Mammary epithelial cell (primary cell): ENCODE measurements at places on chromosomes 13 and 19. TPM values are rescaled to one million over a fixed set of nuclear protein-coding genes. Genes with fewer than 3 reads are reported as not detected.

The ZSCAN4 gene
- total RNA-seq: 0.21 TPM in 1 of 2 replicates, not detected in the other

The ZNF791 gene
- 18.6 and 23.3 TPM in 2 replicates for total RNA-seq

The CBARP gene
- total RNA-seq: 5.8 TPM

The IGSF23 gene
- total RNA-seq: not detected in 2 replicates

The CABP5 gene
- not detected for total RNA-seq

The NOTCH3 gene
- 44.7 TPM for total RNA-seq

The SMAD9 gene
- 0.37 and 1.2 TPM in 2 replicates for total RNA-seq

The SPTBN4 gene
- total RNA-seq: 0.16 and 0.72 TPM in 2 replicates

The PRR12 gene
- 13.3 and 23.0 TPM in 2 replicates for total RNA-seq

The C19orf81 gene
- 1.1 TPM in 1 of 2 replicates, not detected in the other for total RNA-seq
